ENCODE measurements at places on chromosomes 4 and X.
A peak's percentile ranks its signal among the peaks of the same experiment; 100 is the strongest.

DNA sequence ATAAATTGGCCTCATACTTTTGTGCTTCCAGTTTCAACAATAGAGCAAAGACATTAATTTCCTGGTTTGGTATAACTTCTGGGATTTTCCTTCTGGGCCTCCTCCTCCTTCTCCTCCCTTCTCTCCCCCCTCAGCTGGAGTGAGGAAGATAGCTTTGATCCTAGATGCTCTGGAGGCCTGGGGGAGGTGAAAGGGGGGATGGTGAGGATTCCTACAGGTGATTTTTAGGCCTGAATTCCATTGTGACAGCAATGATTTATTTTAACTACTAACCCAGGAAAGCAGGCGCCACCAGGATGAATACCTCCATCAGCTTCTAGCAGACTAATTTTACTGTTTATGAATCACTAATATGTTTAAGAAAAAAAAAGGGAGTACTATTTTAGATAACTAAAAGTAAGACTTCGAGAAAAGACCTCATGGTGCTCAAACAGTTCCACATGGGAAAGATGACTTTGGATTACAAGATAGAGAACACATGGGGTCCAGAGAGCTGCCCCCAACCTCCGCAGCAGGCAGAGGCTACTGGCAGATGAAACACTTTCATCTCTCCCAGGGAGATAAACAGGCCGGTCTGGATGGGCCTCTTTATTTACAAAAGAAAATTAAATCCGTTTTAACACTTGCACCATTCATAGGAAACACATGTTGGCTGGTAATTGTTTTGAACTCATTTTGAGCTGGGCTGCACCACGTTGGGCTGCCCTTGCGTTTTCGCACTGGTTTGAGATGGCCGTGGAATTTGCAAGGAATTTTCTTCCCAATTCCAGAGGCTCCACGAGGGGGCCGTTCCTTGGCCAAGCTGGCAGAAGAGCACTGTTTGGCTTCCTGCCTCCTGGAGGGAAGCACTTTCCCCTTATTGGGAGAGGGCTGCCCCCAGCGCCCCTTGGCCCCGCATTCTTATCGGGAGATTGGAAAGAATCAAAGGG is 125.1 kb upstream of the STX18 start:
- peak; percentile 76 for DNase-seq

DNA sequence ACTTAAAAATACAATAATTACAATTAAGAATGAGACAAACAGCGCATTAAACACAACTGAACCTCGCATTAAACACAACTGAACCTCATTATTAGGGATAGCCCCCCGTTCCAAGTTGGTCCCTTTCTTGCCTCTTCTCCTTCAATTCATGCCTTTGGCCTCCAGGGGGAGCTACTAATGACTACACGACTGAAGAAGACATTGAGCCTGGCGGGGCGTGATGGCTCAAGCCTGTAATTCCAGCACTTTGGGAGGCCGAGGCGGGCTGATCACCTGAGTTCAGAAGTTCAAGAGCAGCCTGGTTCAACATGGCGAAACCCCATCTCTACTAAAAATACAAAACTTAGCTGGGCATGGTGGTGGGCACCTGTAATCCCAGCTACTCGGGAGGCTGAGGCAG is 56.4 kb upstream of the NWD2 start:
- DNase-seq: no peak

DNA sequence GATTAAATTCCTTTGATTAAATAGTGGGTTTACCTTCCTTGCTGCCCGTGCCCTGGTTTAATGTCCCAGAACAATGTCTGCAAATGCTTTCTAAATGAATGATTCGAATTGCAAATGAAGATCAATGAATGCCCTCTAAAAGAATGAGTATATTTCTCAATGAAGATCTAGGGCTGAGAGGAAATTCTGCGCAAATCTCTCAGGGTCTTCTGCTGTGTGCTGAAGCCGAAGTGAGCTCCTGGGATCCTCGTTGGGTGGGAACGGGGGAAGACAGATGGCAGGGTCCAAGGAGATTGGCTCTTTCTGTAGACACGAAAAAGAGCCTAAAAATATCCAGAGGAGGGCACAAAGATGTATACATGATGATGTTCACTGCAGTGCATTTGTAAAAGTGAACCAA is 224.8 kb downstream of the STIM2 start:
- no peak for DNase-seq

- DNase-seq: no peak
Observed at GRCh38 chr4:119039779-119040178, 95.9 kb upstream of the MYOZ2 start.

DNA sequence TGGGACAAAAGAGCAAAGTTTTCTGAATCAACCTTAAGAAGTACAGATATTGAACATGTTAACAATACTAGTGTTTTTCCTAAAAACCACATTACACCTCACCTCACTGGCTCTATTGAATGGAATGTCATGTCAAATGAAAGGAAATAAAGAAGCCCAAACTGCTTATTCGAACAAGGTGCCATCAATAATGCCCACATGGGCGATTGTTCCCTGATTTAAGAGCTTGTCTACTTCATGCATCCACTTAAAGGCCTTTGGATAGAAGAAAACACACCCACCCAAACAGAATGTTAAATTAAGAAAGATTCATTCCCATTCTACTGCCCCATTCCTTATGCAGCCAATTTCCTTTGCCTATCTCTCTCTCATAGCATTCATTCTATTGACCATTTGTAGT is 118.5 kb upstream of the PAQR3 start:
- no peak for DNase-seq

GRCh38 chrX:70998411-70999027 is 67.6 kb upstream of the SLC7A3 start:
- DNase-seq: peak; percentile 23

DNA sequence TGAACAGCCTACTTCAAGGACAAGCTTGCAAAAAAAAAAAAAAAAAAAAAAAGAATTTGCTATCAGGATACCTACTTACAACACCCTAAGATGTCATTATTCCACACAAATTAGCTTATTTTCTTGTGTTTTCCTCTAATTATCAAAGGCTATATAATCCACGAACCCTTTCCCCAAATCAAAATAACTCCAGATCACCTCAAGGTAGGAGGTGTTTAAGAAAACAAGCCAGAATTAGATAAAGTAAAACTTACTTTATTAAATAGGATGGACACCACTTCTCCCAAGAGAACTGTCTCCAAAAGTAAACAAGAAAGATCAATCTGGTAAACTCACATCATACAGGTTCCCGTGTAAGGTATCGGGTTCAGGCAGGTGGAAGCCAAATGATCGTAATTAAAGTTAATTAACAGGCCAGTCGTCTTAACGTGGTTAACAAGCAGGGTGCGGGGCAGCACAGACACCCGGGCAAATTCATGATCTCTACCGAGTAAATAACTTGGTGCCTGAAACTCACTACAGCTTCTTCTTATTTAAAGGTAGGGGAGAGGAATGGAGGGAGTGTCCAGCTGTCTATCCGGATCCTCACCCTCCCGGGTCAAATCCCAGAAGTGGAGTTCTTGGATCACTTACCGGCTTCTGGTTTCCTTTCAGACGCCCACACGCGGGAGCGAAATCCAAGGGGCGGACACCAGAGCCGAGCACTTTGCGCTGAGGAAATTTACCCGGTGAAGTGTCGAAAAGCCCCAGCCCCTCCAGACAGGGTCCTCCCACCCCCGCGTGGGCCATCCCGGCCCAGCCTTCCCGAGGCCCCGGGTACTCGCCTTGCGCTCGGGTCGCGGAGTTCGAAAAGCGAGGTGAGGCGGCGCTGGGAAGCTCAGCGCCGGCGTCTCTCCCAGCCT is 708 bp downstream of the ARAP2 start:
- DNase-seq: no peak

DNA sequence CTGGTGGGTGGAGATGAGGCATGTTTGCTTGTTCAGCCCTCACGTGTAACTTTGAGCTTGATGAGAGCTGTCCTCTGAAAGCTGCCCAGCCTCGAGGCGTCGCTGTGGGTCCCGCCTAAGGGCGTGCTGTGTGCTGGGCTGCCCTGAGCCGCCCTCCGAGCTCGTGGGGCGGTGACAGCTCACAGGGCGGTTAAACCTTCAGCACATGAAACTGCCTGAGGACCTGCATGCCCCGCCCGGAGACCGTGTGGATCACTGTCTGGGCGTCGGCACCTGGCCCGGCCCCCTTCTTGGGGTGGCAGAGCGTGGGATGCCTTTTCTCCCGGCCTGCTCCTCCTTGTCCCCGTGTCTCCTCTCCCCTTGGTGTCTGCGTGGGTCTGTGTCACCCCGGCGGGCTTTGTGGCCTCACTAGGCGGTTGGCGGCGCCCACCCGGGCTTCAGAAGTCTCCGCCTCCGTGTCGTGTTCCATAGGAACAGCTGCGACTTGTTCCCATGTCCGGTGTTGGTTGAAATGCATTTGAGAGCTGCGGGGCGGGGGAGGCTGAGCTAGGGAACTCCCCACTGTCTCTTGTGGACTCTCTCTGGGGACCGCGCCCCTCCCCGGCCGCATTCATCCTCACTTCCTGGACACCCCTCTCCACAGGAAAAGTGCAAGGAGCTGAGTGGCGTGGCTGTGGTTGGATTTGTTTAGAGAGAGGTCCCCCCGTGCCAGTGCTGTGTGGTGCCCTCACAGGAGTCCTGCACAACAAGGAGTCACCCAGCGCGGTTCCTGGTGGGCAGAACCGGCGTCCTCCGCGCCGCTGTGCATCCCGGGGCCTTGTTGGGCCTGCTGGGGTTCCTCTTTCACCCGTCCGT is 6.8 kb downstream of the AKAP17A start:
- DNase-seq: no peak

DNA sequence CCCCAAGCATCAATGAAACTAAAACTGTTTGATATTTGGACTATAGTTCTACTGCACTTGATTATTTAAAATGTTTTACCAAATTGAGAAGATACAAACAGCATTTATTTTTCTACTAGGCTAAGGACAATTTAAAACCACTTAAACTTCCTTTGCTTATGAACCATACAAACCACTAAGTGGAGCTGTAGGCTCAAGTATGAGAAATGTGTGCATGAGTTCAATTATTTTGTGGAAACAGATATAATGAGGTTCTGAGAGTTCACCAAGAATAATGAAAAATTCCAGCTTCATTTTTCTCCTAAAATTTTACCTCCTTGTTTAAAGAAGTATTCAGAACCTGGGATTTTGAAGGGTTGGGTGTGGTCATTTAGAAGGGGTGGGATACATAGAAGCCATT is 63.1 kb downstream of the SERPINA7 start:
- no peak for DNase-seq

- DNase-seq: no peak
Observed at GRCh38 chr4:32472918-32473317, 1752.7 kb downstream of the PCDH7 start.

DNA sequence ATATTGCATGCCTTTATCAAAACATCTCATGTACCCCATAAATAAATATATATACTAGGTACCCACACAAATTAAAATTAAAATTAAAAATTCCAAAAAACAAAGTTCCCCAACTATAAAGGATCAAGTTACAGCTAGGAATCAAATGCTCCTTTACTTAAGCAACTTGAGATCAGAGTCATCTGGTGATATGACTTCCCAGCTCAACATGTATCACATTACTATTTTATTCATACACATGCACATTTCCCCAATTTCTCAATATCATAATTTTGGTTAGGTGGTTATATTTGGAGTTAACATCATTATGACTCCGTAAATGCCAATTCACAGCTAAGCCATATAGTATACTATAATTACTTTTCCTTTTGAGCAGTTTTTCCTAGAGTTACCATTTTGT is 60.9 kb downstream of the CLOCK start:
- DNase-seq: no peak

GRCh38 chr4:9932771-9933170 is 88.5 kb downstream of the SLC2A9 start:
- no peak for DNase-seq
